ENCODE measurements at places on chromosomes 6 and 20. TPM values are rescaled to one million over a fixed set of nuclear protein-coding genes. Genes with fewer than 3 reads are reported as not detected.

DNA sequence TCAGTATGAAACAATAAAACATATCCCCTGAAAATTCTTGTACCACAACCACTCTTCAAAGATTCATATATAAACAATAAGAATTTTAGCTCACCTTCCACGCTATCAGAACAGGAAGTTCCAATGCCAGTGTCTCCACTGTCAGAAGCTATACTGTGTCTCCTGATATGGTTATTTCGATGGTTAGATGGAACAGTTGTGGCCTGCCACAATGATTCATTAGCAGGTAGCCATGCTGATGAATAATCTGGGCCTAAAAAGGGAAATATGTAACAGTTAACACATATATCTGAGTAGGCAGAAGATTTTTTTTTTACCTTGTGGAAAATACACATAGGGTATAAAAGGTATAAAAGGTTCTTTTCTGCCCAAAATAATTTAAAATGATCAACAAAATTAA is 19.0 kb downstream of the CEP85L start:
- no peak for DNase-seq

GRCh38 chr6:134424798-134425170 is 106.9 kb upstream of the SGK1 start:
- DNase-seq = no peak

- no peak for DNase-seq
Observed at GRCh38 chr6:142462260-142462659, 160.5 kb downstream of the ADGRG6 start.

DNA sequence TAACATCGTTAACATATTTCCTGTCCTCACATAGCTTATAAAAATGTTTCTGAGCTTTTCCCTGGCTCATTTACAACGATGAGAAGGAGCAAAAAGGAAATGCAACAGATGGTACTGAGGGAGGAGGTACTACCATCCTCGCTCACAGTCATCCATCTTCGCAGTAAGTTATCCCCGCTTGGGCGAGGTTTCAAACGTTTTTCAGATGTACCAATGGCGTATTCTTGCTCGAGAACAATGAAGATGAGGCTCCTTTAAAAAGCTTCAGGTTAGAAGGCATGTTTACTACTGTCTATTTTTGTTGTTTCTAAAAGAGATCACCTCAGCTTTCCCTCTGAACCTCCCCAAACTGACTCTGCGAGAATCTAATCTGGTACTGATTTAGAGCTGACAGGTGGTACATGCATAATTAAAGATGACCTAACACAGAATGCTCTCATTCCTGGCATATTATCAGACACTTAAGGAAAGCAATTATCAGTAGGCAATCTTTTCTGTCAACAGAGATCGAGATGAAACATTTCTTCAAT is 178.7 kb downstream of the GJA10 start:
- no peak for DNase-seq

- no peak for DNase-seq
Observed at GRCh38 chr6:136524936-136525413, 25.2 kb downstream of the MAP7 start.

DNA sequence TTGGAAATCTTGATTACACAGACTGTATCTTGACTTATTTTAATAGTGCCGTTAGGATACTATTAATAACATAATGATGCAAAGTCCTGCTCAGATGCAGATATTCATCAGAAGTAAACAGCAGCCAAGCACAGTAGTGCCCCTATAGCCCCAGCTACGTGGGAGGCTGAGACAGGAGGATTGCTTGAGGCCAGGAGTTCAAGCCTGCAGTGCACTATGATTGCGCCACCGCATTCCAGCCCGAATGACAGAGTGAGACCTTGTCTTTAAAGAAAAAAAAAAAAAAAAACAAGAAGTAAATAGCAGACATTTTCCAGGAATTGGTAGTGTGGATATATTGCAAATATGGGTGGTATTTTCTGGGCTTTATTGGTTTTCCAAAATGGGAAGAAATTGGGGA is 61.8 kb downstream of the TULP4 start:
- DNase-seq = no peak

GRCh38 chr20:235891-236290 is 8.8 kb downstream of the DEFB129 start:
- DNase-seq = peak; percentile 14

- no peak for DNase-seq
Observed at GRCh38 chr6:105609375-105609991, 206.6 kb upstream of the PREP start.

- DNase-seq = no peak
Observed at GRCh38 chr6:70413992-70414494, 735 bp downstream of the FAM135A start.

DNA sequence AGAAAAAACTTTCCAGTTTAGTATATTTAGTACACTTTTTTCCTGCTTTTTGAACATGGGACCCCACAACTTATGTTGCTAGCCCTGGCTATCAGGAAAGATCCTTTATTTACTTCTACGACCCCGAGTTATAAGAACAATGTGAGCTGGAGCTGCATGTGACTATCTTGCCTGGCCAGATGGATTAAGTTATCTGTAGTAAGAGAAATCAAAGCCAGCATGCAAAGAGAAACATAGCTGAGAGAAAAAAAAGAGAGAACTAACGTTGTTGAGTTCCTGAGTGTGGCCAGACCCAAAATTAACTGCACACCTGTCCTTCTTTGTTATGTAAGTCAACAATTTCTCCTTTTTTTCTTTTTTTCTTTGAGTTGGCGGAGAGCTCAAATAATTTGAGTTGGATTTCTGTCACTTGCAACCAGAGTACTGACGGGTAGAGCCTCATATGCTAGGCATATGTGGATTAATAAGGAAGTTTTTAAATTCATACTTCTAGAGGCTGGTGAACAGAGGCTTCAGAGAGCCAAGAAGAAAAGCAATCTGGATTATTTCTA is 219.5 kb downstream of the HACE1 start:
- DNase-seq = no peak

DNA sequence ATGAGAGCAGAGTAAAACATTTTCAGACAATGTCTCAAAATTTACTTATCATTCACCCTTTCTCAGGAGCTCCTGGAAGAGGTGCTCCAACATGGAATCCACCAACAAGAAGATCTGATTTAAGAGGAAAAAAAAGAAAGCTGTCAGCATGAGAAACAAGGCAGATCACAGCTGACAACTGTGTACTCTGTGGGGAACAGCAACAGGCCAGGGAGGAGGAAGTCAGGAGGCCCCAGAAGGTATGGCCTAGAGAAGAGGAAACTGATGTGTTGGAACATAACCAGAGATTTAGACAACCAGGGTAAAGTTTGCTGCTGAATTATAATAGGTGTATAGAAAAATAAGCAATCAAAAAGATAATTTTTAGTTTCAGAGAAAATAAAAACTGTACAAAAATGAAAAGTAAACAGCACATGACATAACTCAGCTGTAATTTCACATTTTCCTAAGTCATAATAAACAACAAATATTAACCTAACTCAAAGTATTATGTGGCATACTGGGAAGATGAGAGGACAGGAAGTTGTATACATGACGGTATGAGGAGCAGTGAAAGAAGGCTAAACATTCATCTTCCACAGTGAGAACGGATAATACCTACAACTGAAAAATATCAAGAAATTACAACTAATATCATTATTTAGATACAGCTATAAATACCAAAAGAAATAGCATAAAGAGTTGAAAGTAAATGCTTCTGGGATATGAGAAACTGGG is 113.6 kb upstream of the EMILIN3 start:
- no peak for DNase-seq

GRCh38 chr20:25863536-25864325 is 167.1 kb upstream of the ZNF337 start:
- no peak for DNase-seq

GRCh38 chr6:132365281-132365907 is 35.9 kb downstream of the MOXD1 start:
- DNase-seq = no peak

DNA sequence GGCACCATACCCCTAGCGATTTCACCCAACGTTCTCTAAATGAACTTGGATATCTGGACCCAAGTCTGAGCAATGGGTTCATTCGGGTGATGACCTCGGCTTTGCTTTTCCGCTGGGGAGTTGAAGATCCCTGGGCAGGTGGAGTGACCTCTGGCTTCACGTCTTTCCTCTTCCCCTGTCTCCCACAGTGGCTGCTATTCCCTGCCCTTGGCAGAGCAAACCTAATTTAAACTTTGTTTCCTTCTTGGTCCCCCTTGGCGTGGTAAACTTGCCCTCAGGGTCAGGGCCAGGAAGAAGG is 7.8 kb upstream of the TFAP2A start:
- DNase-seq = no peak

- DNase-seq = no peak
Observed at GRCh38 chr20:20261159-20261558, 106.7 kb upstream of the INSM1 start.

DNA sequence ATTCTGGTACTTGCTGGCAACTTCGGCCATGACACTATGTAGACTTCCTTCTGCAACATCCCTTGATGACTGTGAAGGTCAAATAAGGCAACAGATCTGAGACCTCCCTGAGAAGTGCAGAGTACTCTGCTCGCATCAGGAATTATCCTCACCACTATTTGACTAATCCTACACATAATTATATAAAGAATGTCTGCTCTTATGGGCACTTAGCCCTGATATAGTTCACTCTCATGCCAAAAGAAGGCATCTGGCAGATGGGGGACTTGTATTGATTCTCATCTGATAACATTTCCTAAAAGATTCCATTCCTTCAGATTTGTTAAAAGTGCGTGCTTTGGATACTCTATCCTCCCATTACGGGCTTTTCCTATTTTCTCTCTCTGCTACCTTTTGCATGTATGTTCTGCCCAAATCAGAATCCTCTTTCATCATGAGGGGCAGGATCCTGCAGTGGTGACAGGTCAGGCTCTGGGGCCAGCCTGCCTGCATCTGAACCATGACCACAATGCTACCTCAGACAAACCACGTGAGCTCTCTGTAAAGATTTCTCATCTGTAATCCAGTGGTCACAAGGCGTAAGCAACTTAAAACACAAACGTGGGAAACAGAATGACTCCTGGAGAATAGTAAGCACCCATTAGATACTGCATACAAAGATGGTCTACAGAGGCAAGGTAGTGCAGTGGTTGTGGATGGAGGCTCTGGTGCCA is 134.0 kb downstream of the GJA10 start:
- DNase-seq = no peak

GRCh38 chr6:91719414-91719813 is 1132.5 kb upstream of the MAP3K7 start:
- DNase-seq = no peak

GRCh38 chr6:44867571-44868334 is 460.4 kb upstream of the RUNX2 start:
- no peak for DNase-seq

DNA sequence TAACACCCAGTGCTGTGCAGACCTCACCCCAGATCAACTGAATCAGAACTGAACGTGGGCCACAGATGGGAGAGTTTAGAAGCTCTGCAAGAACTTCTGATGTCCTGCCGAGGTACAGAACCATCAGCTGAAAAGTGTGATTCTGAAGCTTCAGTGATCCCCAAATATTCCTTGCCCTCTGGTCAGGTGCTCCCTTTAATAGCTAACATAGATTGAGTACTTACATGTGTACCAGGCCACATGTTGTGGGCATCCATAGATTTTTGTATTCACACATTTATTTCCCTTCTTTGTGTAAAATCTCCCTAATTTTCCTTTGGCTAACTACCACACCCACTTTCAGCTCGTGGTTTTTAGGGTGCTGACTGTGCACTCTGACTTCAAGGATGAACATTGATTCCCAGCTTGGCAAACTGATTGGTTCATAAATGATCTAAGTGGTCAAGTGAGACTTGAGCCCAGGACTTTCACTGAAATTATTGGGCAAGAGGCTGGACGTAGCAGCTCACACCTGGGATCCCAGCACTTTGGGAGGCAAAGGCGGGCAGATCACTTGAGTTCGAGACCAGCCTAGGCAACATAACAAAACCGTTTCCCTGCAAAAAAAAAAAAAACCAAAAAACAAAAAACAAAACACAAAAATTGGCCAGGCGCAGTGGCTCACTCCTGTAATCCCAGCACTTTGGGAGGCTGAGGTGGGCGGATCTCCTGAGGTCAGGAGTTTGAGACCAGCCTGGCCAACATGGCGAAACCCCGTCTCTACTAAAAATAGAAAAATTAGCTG is 162.2 kb downstream of the BCAS1 start:
- DNase-seq = no peak

GRCh38 chr20:46963196-46963529 is 68.5 kb downstream of the EYA2 start:
- no peak for DNase-seq

DNA sequence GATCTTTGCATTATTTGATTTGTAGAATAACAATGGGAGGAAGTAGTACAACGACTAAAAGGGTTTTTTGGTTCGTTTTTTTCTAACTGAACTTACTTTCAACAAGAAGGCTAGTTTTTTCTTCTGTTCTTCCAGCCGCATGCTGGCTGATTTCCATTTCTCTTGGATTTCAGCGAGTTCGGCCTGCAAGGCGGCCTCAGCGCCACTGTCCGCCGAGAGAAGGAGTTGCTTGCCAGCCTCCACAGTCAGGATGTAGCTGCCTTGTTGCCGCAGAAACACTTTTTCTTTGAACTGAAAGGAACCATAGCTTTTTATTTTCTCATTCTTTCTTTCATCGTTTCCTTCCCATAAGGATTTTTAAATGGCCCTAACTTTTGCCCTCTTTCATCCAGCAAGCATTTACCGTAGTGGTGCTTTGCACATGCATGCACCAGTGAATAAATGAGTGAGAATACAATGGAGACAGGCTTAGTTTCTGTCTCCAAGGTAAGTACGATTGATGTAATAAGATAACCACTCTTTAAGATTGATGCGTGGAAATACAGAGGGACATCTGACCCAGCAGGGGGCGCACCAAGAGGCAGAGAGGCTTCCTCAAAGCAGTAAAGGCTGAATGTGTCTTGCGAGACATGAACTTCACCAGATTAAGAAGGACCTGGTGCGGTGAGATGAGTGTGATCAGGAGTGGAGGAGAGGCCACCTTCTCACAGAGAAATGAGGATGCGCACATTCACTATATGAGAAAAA is 398.8 kb downstream of the ESR1 start:
- DNase-seq = no peak

GRCh38 chr6:52186075-52186474 is at the start of gene IL17A:
Gene IL17A, plus strand, starts transcription at chr6:52186375. Its CDS starts 57 bp downstream, at chr6:52186432.
- no peak for DNase-seq

- no peak for DNase-seq
Observed at GRCh38 chr6:170190046-170190445, 100.8 kb downstream of the DLL1 start.

GRCh38 chr20:13671916-13672378 is 33.2 kb upstream of the TASP1 start:
- no peak for DNase-seq

- no peak for DNase-seq
Observed at GRCh38 chr6:37456126-37456525, 23.1 kb downstream of the CMTR1 start.

- no peak for DNase-seq
Observed at GRCh38 chr6:135114355-135115145, 59.9 kb upstream of the HBS1L start.

Gene EBF4
- polyA plus RNA-seq = 28.9 TPM

Gene TGM6
- polyA plus RNA-seq = not detected

Gene HLA-DQA2
- polyA plus RNA-seq = not detected

Gene TBPL1
- polyA plus RNA-seq = 30.4 TPM

Gene PLCB1
- polyA plus RNA-seq = 16.8 TPM

Gene IMPG1
- polyA plus RNA-seq = not detected

Gene RPS6KA2
- polyA plus RNA-seq = 67.0 TPM

Gene FAXC
- 28.0 TPM for polyA plus RNA-seq

Gene PRRC2A
- polyA plus RNA-seq = 115 TPM

Gene MRAP2
- polyA plus RNA-seq = 0.92 TPM

Gene ID4
- 50.2 TPM for polyA plus RNA-seq

Gene CDH26
- polyA plus RNA-seq = 1.4 TPM

Gene RBPJL
- polyA plus RNA-seq = not detected

Measured in urinary bladder (tissue), 4 donors.